SHP77 treated with DMSO at 0.1 percent for 48 hours (cell line): ENCODE measurements at places on chromosomes 2 and 18.
A peak's percentile ranks its signal among the peaks of the same experiment; 100 is the strongest.

- DNase-seq, result no peak
Observed at GRCh38 chr2:150191349-150191748, 296.1 kb downstream of the RND3 start.

- no peak for DNase-seq
Observed at GRCh38 chr2:100142393-100142792, at the start of gene AFF3. Gene AFF3, minus strand, starts transcription at chr2:100142590. Its CDS starts 38,136 bp downstream, at chr2:100104454.

DNA sequence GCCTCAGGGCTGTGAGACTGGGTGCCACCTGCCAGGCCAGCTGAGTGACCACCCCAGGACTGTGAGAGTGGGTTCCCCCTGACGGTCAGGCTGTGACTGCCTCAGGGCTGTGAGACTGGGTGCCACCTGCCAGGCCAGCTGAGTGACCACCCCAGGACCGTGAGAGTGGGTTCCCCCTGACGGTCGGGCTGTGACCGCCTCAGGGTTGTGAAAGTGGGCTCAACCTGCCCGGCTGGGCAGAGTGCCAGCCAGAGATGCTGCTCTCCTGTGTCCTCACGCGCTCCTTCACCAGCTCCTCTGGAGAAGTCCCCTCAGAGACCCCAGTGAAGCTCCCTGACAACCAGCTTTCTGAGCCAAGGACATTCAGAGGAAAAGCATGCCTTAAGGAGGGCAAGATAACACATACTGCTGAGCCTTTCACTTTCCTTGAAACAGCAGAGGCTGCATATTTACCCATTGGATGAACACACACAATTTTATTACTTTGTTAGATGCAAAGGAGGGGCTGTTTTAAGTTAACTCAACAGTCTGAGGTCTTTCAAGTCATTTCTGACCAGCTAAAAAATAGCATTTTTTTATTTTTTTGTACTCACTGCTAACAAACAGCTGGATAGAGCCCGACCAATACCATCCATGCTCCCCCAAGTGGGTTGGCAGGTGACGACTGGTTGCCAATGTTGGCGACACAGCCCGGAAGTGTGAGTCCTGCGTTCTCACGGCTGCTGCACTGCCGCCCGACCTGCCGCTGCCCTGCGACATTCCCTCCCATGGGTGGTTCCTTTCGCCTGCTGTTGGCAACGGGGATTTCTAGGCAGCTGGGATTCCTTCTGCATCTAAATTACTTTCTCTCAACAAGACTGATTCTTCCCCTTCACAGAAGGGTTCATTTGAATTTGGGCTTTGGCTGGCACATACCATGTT is 70.7 kb downstream of the NDUFA10 start:
- no peak for DNase-seq

DNA sequence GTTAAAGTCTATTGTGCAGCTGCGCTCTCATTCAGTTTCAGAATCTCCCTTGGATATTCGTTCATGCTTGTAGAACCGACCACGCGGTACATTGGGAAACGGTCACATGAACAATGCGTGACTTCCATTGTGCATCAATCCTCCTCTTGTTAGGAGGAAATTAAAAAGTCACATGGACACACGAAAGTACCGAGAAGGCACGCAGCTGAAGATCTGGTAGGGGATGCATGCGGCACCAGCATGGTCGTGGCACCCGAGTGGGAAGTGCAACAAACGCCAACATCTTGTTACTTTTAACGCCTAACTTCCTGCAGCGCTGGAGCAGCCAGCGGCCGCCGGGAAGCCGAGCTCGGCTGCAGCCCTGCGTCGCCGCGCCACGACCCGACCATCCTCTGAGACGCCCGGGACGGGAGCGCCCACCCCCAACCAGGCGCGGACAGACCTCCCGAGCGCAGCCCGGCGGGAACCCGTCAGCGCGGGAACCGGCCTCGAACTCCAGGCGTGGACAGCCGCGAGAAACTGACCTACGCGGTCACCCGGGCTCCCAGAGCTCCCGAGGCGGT is 412 bp downstream of the OSBPL1A start:
- DNase-seq, result peak; percentile 36

DNA sequence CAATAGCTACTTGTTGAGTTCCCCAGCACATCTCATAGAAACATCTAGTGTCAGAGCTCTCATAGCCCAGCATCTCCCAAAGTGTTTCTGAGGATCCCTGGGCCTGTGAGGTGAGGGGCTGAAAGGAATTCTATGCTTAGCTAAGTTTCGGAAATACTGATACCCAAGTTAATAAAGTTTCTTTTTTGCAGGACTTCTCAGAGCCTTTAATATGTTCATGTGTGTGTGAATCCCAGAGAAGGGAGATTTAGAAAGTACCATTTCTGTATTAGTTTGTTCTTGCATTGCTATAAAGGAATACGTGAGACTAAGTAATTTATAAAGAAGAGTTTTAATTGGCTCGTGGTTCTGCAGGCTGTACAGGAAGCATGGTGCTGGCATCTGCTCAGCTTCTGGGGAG is 211.2 kb downstream of the TSN start:
- DNase-seq, result no peak

DNA sequence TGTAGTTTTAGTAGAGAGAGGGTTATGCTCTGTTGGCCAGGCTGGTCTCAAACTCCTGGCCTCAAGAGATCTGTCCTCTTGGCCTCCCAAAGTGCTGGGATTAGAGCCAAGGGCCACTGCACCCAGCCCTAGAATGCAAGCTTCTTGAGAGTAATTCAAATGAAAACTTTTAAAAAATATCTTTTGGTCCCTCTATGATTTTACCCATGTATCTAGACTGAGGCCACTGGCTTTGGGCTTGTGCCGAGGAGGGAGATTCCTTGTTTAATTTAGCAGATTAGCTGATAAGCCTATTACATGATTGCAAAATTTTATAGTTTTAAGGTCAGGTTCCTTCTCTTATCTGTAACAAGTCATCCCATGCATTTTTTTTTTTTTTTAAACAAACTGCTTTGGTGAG is 59.5 kb upstream of the CCDC195 start:
- DNase-seq, result no peak

DNA sequence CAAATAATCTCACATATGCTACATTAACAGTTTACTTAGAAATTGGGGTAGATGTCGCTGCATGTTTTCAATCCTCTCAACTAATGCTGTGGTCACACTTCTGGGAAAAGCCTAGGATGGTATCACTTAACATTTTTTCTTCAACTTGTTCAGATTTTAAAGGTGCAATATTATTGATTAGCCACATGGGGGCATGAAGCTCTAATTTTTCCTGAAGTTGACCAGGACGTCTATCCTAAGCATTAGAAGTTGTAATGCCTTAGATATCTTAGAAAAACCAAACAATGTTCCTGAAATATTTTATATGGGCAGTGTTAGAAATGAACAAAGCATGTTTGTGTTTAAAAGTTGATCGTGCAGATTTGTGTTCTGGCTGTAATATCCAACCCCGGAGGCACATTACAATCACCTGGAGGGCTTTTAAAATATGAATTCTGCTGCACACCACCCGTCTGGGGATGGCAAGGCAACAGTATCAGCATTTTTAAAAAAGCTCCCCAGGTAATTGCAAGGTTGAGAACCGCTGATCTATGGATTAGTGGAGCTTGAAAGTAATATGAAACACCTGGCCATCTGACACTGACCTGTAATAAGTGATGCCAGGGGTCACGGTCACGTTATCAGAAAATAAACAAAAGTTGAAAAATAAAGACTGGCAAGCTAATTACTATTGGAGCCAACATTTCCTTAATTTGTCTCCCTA is 100.5 kb upstream of the LMAN1 start:
- DNase-seq, result peak; percentile 5

DNA sequence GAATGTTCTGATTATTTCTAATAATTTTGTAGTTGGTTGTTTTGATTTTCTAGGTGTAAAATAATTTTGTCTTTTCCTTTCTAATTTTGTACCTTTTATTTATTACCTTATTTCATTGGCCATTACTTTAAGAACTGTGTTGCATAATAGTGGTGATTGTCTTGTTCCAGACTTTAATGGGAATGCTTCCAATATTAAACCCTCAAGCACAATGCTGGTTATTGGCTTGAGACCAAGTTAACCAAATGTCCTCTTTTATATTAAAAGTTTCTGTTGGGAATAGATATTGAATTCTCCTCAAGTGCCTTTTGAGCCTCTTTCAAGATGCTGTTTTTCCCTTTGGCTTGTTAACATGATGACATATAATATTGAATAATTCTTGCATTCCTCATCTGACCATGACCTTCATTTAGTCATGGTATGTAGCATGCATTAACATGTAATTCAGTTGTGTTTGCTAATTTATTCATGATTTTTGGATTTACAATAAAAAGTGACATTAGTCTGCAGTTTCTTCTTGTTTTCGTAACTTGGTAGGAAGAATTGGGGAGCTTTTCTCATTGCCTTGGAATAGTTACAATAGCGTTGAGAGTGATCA is 141.7 kb downstream of the DIS3L2 start:
- no peak for DNase-seq

GRCh38 chr18:47701134-47701533 is 229.3 kb downstream of the SMAD2 start:
- no peak for DNase-seq

DNA sequence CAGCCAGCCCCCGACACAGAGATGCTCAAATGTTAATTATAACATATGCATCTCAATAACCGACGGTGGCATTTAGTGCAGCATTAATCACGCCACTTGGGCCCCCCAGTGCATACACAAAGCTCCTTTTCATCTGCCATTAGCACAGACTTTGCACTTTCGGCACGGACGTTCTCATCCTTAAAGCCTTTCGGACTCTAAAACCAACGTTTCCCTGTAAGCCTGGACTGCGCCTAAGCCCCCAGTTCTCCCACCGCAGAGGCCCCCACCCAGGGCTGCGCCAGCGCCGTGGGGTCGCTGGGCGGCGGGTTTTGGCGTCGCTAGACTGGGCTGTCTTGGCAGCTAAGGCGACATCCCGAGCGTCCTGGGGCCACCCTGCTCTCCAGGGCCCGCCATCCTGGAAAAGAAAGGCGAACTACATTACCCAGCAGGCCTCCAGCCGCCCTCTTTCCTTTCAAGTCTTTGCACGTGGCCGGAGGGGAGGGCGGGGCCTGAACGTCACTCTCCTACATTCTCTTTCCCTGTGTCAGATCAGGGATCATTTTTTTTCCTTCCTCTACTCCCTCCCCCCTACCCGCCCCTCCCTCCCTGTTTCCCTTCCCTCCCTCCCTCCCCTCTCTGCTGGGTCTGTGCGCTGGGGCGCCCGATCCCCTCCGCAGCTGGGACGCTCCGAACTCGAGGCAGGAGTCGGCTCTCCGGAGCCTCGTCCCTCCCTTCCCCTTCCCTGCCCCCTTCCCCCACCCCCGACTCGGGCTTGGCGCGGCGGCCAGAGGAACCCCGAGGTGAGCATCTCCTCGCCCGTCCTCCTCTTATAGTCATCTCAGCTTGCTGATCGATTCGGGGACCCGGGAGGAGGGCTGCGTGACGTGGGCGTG is at the start of gene CTIF:
Gene CTIF (plus strand): TSS at position 501 of the 875 bp plus-strand sequence. CDS start 80,535 bp downstream, outside the sequence.
- DNase-seq, result peak; percentile 94

- peak; percentile 31 for DNase-seq
Observed at GRCh38 chr18:41378598-41378997, 576.4 kb upstream of the PIK3C3 start.

DNA sequence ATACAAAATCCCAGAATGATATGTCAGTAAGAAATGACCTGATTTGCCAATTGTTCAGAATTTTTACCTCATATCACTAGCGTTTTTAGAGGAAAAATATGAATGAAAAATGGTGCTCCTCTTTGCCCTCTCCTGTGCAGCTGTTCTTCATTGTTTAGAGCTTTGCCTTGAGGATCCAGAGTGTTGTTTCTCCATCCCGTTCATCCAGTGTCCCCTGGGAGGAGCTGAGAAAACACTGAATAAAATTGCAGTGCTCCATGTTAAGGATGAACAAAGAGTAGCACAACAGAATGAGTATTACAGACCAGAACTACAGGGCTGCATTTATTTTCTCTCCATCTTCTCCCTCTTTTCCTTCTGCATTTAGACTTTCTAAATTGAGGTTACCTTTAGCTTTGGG is 133.1 kb downstream of the ADCYAP1 start:
- DNase-seq, result no peak

DNA sequence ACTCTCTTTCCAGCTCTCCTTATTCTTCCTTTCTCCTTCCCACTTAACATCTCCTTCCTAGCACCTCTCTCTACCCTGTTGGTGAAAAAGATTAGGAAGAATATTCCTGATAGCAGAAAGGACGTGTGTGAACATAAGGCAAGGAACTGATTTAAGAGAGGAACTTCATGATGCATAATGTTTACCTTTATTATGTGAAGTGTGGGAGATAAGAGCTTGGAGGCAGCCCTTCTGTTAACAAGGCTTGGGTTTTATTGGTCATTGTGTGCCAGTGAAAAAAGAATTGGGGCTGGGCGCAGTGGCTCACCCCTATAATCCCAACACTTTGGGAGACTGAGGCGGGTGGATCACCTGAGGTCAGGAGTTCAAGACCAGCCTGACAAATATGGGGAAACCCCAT is 34.4 kb downstream of the KCNJ13 start:
- DNase-seq, result no peak

DNA sequence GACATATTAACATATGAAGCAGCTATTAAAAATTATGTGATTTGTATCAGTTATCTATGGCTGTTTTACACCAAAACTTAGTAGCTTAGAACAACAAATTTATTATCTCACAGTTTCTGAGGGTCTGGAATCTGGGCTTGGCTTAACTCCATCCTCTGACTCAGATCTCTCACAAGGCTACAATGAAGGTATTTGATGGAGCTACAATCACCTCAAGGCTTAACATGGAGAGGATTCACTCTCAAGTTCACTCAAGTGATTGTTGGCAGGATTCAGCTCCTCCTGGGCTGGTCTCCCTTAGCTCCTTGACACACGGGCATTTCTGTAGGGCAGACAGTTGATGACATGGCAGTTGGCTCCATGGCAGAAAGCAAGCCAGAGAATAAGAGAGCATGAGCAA is 133.0 kb upstream of the SLC14A2 start:
- DNase-seq, result no peak

DNA sequence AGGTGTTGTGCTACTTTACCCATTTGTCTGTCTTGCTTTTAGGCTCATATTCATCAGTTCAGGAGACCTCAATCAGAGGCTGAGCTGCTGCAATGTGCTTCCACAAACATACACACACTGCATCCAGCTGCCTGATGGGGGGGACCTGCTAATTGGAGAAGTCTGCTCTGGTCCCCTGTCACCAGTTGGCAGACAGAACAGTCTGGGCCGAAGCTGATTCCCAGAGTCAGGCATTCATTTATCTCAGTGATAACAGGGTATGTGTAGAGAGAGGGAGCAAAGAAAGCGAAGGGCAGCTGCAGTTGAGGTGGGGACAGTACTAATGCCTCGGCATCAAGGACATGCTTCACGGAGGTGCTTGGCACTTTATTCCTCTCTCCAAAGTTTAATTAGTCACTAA is 584.3 kb upstream of the PIK3C3 start:
- no peak for DNase-seq

DNA sequence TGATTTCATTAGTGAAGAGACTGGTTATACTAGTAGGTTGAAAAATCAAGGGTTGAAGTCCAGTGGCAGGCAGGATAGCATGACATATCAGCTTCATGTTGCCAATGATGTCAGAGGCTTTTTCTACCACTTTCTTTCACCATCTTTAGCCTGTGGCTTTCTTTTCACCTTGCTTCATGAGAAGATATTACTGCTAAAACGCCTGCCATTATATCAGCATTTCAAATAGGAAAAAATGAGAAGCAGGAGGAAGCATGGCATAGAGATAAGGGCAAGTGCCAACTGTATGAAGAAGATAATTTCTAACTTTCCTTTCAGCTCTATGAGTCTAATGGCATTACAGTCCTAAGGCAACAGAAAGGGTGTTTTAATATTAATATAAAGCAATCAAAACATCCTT is 270.2 kb upstream of the SYT4 start:
- DNase-seq, result no peak

- no peak for DNase-seq
Observed at GRCh38 chr2:17879137-17879912, 858 bp downstream of the KCNS3 start.
